Right ventricle myocardium superior (tissue), 1 donor: ENCODE measurements at places on chromosomes 1 and 21. TPM values are rescaled to one million over a fixed set of nuclear protein-coding genes. Genes with fewer than 3 reads are reported as not detected.

DNA sequence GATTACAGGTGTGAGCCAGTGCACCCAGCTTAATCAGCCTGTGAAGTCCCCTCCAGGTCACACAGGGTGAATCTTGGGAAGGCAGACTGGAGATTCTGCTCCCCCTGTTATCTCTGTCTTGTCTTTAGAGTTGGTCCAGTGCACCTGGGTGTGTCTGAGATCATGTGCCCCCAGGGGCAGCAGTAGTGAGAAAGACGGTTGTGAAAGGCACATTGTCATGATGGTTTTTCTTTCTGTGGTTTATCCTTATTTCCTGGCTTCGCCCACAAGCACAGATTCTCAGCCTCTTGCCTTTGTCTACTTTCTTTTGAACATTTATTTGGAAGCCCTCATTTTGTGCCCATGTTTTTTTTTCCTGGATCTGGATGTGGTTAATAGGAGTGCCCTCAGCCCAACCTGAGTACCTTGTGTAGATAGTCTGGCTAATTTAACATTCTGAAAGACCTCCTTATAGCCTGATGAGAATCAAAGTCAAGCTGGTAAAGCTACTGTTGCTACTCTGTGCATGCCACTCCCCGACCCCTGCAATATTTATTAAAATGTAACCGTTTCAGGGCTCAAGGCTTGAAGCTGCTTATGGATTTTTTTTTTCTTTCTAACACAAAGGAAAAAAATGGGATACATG, 23.7 kb downstream of the UCK2 start:
- no peak for DNase-seq

DNA sequence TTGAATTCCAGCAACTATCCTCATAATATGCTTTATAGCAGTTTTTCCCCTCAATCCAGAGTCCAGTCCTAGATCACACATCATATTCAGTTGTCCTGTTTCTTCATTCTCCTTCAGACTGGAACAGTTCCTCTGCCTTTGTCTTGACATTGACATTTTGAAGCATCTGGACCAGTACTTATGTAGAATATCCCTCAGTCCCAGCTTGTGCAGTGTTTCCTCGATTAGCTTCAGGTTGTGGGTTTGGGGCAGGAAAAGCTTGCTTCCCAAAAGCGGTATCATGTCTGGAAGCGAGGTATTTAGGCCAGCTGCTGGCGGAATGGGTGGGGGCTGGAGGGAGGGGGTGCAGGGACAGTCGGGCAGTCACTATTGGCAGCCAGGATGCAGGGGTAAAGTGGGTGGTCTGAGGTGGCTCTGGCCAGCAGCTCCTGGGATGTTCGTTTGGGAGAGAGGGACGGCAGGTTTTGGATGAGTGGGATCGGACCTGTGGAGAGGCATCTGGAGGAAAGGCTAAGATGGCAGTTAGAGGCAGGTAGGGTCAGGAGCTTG, 6.5 kb downstream of the THEMIS2 start:
- DNase-seq: no peak

- DNase-seq: no peak
Observed at GRCh38 chr1:186059311-186059710, 315.7 kb downstream of the TPR start.

DNA sequence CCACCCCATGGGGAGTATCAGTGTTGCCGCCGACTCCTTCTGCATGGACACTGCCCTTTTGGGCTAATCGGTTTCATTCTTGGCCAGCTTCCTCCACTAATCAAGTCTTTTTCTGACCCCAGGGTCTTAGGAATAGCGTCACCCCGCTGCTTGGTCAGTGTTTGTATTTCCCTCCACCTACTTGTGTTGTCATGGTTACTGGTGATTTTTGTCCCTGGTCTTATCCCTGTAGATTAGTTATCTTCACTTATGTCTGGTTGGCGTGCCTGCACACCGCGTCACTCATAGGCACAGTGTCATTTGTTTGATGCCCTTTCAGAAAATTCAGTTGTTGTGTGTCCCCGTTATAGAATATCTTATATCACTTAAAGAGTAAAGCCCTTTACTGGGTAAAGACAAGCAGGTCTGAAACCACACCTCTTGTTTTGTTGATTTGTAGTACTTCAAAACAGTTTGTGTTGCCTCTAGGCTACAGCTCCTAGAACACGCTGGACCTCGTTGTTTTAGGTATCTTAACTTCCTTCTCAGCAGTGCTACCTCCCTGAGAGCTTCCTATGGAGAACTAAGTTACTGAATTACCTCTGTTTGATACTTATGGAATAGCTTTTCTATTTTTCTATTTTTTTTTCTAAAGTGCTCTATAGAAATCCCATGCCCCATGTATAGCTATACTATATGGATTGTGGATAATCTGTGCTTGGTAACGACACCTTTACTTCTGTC, 868 bp downstream of the PPP1R12B start:
- no peak for DNase-seq

DNA sequence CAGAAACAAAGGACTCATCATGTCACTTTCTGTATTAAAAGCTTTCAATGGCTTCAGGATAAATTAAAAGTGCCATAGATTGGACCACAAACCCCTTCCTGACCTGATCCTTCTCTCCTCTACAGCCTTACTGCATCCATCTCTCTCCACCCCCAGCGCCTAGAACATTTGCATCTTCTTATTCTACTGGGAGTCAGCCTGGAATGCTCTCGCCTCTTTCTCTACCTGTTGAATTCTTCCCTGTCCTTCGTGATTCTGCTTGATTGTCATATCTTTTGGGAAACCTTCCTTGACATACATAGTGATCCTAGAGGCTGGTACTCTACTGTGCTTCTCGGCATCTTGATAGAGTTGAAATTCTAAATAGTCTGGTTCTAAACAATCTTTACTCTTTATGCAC, 332.0 kb upstream of the PBX1 start:
- DNase-seq: no peak

DNA sequence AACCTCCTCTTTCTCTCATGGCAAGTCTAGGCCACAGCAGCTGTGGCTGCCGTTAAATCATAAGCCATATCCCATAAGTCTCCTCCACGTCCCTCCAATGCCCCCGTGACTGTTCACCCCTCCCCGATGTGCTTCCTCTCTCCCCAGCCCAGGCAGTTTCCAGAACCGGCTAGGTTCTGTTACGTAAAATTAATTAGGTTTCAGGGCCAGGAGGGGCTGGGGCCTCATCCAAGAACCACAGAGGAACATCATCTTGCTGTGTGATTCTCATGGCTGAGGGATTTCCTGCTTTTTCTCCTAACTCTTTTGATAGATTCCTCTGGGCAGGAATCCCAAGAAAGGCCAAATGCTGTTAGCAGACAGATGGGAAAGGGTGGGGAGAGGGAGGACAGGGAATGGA, 141.8 kb upstream of the AJAP1 start:
- DNase-seq: peak; percentile 53

GRCh38 chr1:219312967-219313366, 139.3 kb downstream of the LYPLAL1 start:
- no peak for DNase-seq

- peak; percentile 12 for DNase-seq
Observed at GRCh38 chr1:53552981-53553733, 94.0 kb downstream of the DMRTB1 start.

DNA sequence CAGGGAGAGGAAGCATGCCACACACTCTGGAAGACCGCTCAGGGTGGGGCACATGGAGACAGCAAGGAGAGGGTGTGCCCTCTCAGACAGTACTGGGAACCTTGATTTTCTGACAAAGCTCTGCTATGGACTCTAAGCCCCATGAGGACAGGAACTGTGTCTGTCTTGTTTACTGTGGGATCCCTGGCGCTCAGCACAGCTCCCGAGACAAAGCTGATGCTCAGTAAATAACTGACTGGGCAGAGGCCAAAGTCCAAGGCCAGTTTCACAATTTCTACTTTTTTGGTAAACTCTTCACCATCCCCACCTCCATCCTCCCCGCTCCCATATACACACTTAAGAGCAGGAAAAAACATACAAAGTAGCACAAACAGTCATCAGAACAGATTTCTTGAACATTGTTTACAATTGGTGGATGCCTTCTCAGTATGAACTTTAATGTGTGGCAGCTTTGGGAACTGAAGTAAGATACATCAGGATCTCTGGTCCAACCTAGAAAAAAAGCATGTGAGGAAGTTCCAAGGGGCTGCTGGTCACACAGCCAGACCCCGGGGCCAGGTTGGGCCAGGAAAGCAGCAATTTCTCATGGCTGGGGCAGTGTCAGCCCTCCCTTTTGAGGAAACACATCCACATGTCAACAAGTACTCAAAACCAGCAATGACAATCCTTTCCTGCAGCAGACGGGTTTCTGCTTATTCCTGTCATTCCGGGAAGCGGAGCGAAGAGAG, 5.6 kb upstream of the AHCYL1 start:
- DNase-seq: no peak

DNA sequence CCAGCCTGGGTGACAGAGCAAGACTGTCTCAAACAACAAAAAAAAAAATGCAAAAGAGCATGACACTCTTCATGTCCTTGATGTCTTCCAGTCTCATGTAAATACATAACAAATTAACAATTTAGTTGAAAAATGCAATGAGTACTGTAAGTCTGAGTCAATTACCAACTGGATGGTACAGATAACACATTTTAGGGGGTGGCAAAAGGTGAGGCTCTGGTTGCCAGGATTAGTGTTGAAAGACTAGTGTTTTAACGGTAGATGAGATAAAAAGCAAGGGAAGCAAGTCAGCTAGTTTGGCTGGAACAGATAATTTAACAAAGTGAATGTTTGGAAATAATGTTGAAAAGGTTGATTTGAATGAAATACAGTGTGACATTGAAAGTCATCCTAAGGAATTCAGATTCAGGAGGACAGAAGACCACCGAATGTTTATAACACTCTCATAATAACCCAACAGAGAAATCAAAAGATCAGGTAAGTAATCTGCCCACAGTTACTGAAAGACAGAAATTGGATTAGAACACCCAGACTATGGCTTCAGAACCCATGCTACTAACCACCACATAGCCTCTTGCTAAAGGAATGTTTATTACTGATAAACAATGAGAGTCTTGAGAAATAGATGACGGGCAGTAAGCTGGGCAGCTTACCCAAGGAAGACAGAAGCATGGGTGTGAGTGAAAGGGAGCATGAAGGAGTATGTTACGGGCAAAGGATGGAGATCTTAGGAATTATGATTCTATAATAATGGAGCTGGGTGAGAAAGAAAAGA, 312.4 kb downstream of the HMCN1 start:
- DNase-seq: no peak

DNA sequence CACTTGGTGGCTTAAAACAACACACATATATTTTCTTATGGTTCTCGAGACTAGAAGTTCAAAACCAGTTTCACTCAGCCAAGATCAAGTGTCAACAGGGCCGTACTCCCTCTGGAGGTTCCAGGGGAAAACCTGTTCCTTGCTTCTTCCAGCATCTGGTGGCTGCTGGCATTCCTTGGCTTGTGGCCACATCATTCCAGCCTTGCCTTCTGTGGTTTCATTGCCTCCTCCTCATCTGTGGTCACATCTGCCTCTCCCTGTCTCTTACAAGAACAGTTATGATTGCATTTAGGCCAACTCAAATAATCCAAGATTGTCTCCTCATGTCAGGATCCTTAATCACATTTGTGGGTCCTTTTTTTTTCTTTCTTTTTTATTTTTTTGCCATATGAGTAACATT, 240.7 kb upstream of the HOOK1 start:
- no peak for DNase-seq

DNA sequence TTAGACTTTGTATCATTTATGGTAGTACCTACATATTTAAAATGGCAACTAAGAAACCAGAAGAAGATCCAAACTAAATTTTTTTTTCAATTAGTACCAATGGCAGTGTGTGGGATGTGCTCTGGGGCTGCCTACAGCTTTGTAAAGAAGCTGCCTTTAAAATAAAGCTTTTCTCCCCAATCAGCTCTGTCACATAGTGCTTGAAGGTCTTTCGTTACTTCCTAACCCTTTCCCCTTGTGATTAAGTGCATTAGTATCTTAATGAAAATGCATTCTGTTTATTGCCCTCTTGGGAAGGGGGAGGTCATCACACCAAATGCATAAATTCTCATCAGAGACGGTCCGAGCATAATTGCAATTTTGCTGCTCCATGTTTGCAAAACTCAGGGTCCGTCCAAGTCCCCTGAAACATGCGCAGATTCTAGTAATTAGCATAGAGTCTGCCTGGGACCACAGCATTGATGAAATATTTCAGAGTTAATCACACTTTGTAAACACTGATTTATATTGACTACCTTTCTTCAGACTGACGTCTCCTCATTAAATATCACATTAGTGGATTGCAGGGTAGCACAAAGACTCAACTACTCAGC, 71.3 kb downstream of the ESRRG start:
- no peak for DNase-seq

- peak; percentile 62 for DNase-seq
Observed at GRCh38 chr1:10399444-10399941, 629 bp downstream of the PGD start.

DNA sequence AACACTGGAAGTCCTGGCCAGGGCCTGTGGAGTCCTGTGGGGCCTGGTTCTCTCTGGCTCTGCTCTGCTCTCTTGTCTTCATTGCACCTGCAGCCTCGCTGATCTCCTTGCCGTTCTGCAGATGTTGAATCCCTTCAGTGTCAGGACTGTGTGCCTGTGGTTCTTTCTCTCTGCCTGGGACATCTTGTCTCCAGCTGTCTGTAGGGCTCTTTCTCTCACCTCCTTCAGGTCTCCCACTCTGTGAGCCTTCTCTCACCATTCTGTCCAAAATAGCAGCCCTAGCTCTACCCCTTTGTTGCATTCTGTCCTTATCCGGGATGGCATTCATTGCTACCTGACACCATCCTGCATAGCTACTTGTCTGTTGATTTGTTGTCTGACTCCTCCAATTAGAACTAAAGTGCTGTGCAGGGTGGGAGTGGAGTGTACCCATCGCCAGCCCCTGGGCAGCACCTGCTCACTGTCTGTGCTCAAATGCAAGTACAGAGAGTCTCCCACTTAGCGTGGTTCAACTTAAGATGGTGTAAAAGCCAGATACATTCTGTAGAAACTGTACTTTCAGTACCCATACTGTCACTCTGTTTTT, 8.9 kb downstream of the PGBD2 start:
- no peak for DNase-seq

The HSF2BP gene
- not detected for total RNA-seq

The TIMM17A gene
- 76.5 TPM for total RNA-seq

The FASLG gene
- total RNA-seq: not detected

The SV2A gene
- 0.32 TPM for total RNA-seq

The PDPN gene
- total RNA-seq: 20.3 TPM

The KIF26B gene
- total RNA-seq: 2.4 TPM

The TOMM40L gene
- 36.9 TPM for total RNA-seq

The SPRR2B gene
- not detected for total RNA-seq
